ENCODE measurements at places on chromosomes 6 and 20. TPM values are rescaled to one million over a fixed set of nuclear protein-coding genes. Genes with fewer than 3 reads are reported as not detected.

Gene HSPA12B
- total RNA-seq, result 0.88 TPM

Gene PNPLA1
- not detected for total RNA-seq

Gene PLEKHG1
- total RNA-seq, result 2.7 TPM

Gene SPO11
- total RNA-seq, result not detected

Gene ADTRP
- 0.26 TPM for total RNA-seq

Gene RIPOR3
- 13.7 TPM for total RNA-seq

Gene CFB
- total RNA-seq, result 10.7 TPM

Gene C6orf118
- not detected for total RNA-seq

Gene TTK
- total RNA-seq, result 22.0 TPM

Gene LY6G6C
- total RNA-seq, result not detected

Gene FAM83B
- 0.91 TPM for total RNA-seq

Gene RMND1
- total RNA-seq, result 35.5 TPM

Gene SAMD3
- not detected for total RNA-seq

Gene RAET1E
- not detected for total RNA-seq

Gene TGM3
- not detected for total RNA-seq

Gene SULF2
- total RNA-seq, result 14.5 TPM

Gene AVP
- not detected for total RNA-seq

Gene CRISP3
- total RNA-seq, result not detected

Gene KCNK16
- not detected for total RNA-seq

Gene TRIM15
- total RNA-seq, result not detected

Gene RNF217
- 11.1 TPM for total RNA-seq

Gene GPR63
- total RNA-seq, result 0.64 TPM

Gene PRSS16
- 0.39 TPM for total RNA-seq

Gene LST1
- total RNA-seq, result not detected

Gene OOEP
- total RNA-seq, result not detected

Gene CHRNA4
- total RNA-seq, result not detected

Gene SRSF12
- 1.0 TPM for total RNA-seq

Gene BPIFB1
- total RNA-seq, result not detected

Gene SH3BGRL2
- 8.0 TPM for total RNA-seq

Gene PERP
- 45.8 TPM for total RNA-seq

Gene PBOV1
- total RNA-seq, result not detected

Gene HRH3
- not detected for total RNA-seq

Gene RNF8
- 11.7 TPM for total RNA-seq

Gene HLA-F
- total RNA-seq, result 0.16 TPM

Gene TRIM31
- not detected for total RNA-seq

Gene EYA4
- 10.3 TPM for total RNA-seq

Gene MICB
- total RNA-seq, result 23.1 TPM

Gene ADAM33
- 1.7 TPM for total RNA-seq

Measured in epithelial cell of alveolus of lung (primary cell).